ENCODE measurements at places on chromosomes 3 and 15.

- no peak for DNase-seq
Observed at GRCh38 chr3:105278688-105279087, 88.0 kb upstream of the ALCAM start.

- DNase-seq = no peak
Observed at GRCh38 chr3:64716110-64716710, 28.4 kb upstream of the ADAMTS9 start.

GRCh38 chr3:71177375-71177774, 406.2 kb downstream of the FOXP1 start:
- DNase-seq = no peak

- DNase-seq = no peak
Observed at GRCh38 chr15:89433686-89434085, 62.7 kb downstream of the RHCG start.

GRCh38 chr15:89543389-89543788, 31.9 kb upstream of the TICRR start:
- DNase-seq = no peak

GRCh38 chr3:141105828-141106628, 54.9 kb downstream of the SPSB4 start:
- no peak for DNase-seq

GRCh38 chr3:167941234-167941995, 154.3 kb downstream of the GOLIM4 start:
- no peak for DNase-seq

- no peak for DNase-seq
Observed at GRCh38 chr3:151199554-151200438, 3.2 kb downstream of the GPR171 start.

DNA sequence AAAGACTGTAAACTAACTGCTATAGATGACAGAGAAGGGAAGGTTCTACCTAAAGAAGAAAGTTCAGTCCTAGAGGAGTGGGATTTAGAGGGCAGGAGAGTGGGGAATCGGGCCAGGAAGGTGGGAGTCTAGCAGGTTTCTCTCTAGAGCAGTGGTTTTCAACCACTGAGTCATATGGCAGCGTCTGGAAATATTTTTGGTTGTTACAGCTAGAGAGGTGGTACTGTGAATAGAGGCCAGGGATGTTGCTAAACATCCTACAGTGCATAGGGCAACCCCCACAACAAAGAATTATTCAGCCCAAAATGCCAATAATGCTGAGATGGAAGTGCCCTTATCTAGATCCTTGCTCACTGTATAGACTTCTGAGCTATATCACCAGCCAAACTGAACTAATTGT, 28.7 kb downstream of the ATP1B3 start:
- DNase-seq = no peak

DNA sequence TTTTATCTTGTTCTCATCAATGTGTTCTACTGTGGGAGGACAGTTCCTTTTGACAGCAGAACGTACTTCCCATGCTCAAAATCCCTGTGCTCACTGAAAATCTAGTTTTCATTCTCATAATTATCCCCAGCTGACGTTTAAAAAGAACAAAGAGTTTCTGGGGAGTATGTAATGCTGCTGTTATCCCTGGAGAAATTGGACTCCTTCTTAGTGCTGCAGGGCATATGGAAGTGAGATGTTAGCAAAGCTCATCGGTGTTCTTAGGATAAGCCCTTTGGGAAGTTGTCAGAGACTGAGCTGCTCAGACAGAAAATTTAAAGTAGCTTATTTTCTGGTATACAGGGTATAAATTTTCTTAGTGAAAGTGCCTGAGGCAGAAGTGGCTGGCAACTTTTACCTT, 66.5 kb downstream of the CDAN1 start:
- no peak for DNase-seq

DNA sequence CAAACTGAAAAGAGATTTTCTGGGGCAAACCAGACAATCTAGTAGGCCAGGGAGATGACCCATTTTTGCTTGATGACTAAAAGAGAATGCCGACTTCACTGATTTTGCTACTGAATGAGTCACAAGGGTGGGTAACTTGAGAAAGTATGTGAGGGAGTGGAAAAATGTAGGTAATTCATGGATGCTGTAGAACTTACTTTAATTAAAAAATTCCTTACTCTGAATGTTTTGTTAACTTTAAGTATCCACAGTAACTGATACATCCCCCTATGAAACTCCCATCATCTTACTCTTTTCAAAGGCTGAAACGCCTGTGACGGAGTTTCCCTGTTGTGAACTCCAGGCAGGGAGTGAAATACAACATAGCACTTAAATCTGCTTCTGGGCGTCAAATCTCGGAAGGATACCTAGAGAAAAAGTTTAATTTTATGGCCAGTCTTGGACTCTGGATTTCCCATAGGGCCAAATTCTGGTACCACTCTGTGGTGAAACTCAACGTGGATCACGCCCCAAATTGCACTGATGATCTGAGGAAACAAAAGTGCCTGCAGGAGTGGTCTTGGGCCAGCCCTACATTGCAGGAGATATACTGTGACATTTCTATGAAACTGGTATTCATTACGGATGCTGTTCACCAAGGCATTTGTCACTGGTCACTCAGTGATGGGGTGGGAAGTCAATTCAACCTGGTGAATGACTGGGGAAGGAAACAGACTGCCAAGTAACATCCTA, 24.0 kb downstream of the GOLIM4 start:
- DNase-seq = no peak

DNA sequence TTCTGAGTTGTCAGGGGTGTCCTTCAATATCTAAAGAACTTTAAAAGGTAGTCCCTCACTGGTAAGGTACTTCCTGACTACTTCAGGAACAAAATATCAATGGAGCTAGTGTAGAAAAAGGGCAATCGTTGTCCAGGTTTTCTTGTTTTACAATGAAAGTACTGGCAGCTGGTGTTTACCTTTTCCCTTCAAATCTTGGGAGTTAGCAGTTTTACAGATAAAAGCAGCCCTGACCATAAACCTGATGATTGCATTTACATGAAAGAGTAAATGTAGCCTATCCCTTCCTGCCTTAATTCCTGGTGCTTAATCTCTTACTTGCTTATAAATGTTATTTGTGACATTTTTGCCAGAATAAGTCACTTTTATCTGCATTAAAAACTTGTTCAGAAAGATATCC, 559.9 kb upstream of the ARPP21 start:
- no peak for DNase-seq

GRCh38 chr15:33243393-33243792, 48.9 kb upstream of the FMN1 start:
- no peak for DNase-seq

- DNase-seq = no peak
Observed at GRCh38 chr15:51866751-51867150, 37.3 kb downstream of the TMOD3 start.

- DNase-seq = no peak
Observed at GRCh38 chr15:81425905-81426304, 51.9 kb upstream of the TMC3 start.

DNA sequence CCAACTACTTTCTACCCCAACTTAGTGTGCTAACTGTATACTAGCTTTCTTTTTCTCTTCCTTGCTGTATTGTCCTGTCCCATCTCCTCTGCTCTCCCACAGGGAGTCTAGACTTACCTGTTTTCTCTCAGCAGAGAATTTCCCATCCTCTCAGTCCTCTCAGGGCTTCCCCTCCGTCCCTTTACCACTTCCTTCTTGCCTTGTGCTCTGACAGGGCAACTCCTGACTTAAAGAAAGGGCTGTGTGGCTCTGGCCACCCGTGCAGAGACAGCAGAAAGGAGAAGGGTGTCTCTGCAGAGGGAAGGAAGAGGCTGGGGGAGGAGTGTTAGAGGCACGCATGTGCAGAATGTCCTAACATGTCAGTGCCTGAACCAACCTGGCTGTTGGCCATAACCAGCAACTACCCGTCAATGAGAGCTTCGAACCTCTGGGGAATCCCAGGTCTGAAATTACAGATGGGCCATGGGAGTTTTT, at the start of gene GCSAM:
Gene GCSAM (minus strand): TSS at position 274 of the 474 bp plus-strand sequence. CDS start 128 bp downstream, at position 146.
- no peak for DNase-seq

DNA sequence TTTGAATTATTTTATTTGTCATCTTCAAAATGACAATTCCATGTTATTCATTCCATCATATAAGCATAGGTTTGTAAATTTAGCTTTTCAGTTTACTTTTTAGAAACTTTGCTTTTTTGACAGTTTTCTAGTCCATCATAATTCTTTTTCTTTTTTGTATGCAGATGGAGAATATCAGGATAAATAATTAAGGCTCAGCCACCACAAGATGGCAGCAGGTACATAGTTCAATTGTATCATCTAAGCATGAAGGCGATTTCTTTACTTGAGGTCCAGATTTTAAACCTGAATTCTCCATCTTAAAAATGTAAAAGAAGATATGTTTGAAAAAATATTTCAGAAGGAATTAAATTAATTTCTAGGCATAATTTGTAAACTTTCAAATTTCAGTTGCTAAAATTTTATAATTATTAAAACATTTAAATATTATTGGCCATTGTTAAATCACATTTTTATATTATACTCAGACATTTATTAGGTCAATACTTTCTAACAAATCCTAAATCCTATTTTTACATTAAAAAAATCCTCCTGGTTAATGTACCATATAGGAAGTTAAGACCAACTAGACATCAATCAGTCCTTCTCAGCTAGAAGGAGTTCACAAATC, 15.1 kb downstream of the PLSCR5 start:
- no peak for DNase-seq

DNA sequence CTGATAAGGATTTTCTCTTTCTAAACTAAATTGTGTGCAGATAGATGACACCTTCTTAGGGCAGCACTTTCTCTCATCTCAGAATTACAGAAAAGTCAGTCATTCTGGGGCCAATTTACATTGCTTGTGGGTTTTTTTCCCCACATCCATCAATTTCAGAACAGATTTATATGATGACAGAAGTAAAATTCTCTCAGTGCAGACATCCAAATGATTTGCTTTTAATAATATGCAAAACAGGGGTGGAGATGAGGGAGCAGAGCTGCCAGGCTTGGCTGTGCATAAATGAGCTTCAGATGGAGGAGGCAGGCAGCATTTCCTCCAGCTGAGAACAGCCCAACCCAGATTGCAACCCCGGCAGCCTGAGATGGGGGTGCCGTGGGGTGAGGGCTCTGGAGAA, 44.0 kb downstream of the EDEM1 start:
- DNase-seq = no peak

DNA sequence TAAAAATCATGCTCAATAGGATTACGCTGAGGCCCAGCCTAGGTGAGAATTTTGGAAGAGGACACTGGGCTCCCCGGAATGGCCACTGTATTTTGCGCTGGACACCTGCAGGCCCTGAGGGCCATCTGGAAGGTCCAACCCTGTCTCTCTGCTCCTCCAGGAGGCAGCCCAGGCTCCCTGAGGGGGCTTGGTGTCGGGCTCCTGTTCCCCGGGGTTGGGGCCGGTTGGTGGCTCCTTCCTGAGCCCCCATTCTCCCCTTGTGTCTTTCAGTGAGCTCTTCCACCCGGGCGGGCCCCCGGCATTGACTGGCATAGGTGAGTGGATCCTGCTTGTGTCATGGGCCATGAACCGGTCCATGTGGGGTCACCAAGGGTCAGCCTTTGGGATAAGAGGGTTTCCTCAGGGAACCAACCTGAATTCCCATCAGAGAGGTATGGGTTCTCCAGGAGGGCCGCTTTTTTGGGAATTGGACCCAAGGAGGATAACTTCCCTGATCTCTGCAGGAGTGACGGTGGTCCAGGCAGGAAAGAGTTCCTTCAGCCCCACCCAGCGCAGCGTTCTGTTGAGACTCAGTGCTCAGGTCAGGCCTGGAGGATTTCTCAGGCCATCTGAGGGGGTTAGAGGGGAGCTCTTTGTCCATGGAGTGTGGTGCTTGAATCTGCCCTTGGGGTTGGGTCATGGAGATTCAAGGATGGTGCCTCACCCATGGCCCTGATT, 187.8 kb downstream of the UBE3A start:
- no peak for DNase-seq

DNA sequence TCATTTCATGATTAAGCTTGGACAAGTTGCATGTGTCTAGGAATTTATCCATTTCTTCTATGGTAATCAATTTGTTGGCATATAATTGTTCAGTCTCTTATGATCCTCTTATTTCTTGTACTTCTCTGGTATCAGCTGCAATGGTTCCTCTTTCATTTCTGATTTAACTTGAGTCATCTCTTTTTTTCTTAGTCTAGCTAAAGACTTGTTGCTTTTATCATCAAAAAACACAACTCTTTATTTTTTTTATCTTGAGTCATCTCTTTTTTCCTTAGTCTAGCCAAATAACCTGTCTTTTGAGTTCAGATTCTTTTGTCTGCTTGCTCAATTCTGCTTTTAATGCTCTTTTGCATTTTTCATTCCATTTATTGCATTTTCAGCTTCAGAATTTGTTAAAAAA, 37.3 kb downstream of the UBE3A start:
- no peak for DNase-seq

GRCh38 chr3:129577925-129578786, 28.3 kb downstream of the PLXND1 start:
- peak; percentile 64 for DNase-seq

GRCh38 chr3:32082721-32083120, 23.7 kb upstream of the GPD1L start:
- DNase-seq = no peak

- no peak for DNase-seq
Observed at GRCh38 chr15:45801543-45801942, 166.7 kb downstream of the SQOR start.

- DNase-seq = no peak
Observed at GRCh38 chr3:43190670-43191069, 84.8 kb upstream of the POMGNT2 start.

DNA sequence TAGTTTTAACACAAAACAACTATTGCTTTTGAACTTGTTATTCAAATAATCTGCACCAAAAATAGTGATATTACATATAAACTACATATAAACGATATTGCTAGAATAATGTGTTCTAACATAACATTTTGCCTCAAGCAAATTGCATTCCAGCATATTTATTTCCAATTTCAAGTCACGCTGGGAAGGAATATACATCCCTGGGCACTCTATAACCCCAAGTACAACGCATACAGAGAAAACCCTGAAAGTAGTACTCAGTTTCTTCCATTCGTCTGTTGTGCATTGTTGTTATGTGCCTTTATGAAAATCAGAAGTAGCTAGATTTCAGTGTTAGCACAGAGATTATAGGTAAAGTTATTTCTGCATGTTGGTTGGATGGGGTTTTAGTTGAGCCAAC, 251.5 kb downstream of the TUSC7 start:
- no peak for DNase-seq

DNA sequence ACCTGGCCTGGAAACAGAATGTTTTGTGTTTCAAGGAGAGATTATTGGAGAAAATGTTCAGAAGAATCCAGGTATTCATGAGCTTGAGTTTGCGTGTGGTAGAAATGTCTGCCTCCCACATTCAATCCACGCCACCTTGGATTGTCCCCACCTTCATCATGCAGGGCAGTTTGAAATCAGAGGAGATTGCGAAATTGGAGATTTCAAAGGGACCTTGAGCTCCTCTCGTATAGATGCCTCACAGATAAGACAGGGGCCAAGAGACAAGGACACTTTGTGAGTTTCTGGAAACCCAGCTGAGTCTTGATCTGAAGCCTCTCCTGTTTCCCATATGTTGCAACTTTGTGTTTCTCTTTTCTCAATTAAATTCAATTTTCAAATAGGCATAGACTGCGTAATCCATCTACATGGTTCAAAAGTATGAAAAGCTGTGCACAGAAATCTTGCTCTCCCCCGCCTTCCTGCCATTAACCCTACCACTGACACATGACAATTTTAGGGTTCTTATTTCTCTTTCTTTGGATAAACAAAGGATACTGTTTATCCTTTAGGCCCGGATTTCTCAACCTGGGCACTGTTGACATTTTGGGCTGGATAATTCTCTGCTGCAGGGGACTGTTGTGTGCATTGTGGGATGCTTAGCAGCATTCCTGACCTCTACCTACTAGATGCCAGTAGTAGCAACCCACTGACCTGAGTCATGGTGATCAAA, 53.8 kb downstream of the CMTM8 start:
- DNase-seq = no peak

GRCh38 chr3:149414557-149415231, 37.2 kb upstream of the TM4SF1 start:
- DNase-seq = no peak

Data from upper lobe of left lung (tissue), 6 donors.